Naive thymus-derived CD8-positive, alpha-beta T cell (primary cell): ENCODE measurements at places on chromosomes 7 and 10.

DNA sequence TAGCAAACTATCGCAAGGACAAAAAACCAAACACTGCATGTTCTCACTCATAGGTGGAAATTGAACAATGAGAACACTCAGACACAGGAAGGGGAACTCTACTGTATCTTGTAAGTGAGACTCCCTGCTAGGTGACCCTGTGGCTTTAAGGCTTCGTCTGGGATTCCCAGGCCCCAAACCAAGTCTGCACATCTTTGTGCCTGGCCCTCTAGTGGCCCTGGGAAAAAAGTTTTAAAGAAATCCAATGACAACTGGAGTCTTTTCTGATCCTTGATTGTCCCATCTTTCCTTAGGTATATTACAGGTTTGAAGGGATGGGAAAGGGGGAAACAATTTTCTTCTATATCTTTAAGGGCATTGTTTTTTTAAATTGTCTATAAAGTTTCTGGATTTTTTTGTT, 10.6 kb upstream of the LIPM start:
- no peaks in the 10 kb centered on the region for H3K36me3 ChIP-seq
- no peaks in the 10 kb centered on the region for H3K4me1 ChIP-seq
- H3K4me3 ChIP-seq: no peak overlapping the region
- H3K27me3 ChIP-seq: no peaks in the 10 kb centered on the region
- no peak overlapping the region for H3K27ac ChIP-seq

DNA sequence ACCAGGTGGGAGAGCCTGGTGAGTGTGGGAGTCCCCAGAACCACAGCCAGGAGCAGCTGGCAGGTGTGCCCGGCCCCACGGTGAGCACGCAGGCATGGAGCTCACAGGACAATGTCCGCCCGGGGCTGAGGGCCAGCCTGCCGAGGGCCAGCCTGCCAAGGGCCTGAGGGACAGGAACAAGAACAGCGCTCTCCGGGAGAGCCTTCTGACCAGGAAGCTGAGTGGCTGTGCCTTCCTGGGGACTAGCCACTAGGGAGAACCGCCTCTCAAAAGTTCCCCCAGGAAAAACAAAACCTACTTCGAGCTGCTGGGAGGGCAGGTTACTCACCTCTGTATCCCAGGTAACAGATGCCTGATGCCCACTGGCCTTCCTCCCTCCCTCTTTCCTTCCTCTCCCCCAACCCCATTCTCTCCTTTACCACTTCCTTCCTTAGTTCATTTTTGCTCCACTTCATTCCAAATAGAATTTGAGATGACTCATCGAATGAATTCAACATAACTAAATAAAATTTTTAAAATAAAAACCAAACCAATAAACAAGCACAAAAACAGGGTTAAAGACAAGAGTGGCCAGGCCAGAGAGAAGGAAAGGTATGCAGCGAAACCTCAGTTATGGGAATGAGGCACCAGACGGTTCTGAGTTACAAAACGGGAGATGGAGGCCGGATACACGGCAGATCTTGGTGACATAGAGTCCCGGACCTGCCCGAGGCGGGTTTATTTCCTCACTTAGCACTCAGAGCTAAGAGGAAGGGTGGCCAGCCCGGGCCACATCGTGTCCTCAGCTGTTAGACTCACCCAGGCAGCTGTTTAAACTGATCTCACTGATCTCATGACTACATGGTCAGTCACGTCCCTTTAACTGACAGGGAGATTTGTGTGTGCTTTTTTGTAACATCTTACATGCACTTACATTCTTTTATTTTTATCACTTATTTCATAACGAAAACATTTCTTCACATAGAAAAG, 128.5 kb downstream of the TNS3 start:
- no peaks in the 10 kb centered on the region for H3K36me3 ChIP-seq
- DNase-seq: no peak
- no peak overlapping the region for H3K4me3 ChIP-seq
- no peaks in the 10 kb centered on the region for H3K4me1 ChIP-seq

DNA sequence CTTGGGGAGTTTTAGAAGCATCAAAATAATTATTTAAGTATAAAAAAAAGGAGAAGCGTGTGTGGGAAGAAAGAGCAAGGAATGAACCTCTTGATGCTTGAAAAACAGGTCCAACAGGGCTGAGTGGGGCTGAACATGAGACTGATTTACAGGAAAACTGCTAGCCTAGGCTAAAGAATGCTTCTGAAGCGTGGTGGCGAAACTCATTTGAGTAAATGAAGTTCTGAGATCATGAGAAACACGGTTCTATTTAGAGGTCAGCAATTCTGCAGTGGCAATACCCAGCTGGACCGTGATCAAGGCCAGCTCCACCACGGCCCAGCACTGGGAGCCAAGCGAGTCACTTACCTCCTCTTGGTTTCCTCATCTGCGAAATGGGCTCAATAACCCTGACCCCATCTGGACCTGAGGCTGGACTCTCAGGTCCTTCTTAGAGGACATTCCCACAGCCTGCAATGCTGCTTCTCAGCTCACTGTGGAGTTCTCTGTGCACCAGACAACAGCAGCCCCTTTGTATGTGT, 140.1 kb upstream of the ADAM12 start:
- no peak overlapping the region for H3K27ac ChIP-seq
- no peak overlapping the region for H3K4me3 ChIP-seq
- no peaks in the 10 kb centered on the region for H3K4me1 ChIP-seq

GRCh38 chr10:128557149-128557710, 431.0 kb upstream of the MKI67 start:
- no peak for DNase-seq
- no peaks in the 10 kb centered on the region for H3K36me3 ChIP-seq
- no peak overlapping the region for H3K4me3 ChIP-seq

- DNase-seq: no peak
- H3K27me3 ChIP-seq: peaks cover 12% of the 10 kb centered on the region
- H3K4me3 ChIP-seq: no peak overlapping the region
- no peaks in the 10 kb centered on the region for H3K36me3 ChIP-seq
Observed at GRCh38 chr10:95782318-95782717, 26.4 kb downstream of the ENTPD1 start.
